ENCODE measurements at places on chromosomes 11 and 22.

- DNase-seq: no peak
Measured at GRCh38 chr22:21051145-21051830, 5.5 kb downstream of the LRRC74B start.

DNA sequence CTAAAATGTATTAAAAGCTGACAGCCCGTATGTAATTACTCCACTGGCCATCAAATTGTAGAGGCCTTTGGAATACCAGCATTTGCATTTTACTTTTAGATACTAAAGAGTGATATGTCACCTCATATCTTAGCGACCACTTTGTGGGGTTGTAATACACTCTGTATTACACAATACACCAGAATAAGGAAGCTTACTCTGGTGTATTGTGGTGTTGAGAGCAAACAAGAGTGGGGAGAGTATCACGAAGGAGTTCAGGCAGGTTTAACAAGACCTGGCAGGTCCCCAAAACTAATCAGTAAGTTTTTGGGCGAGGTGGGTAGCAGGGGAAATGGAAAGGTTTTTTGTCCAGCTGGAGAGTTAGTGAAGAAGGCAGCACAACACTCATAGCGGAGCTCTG lies 3.2 kb downstream of the NUP50 start:
- peak; percentile 73 for DNase-seq

DNA sequence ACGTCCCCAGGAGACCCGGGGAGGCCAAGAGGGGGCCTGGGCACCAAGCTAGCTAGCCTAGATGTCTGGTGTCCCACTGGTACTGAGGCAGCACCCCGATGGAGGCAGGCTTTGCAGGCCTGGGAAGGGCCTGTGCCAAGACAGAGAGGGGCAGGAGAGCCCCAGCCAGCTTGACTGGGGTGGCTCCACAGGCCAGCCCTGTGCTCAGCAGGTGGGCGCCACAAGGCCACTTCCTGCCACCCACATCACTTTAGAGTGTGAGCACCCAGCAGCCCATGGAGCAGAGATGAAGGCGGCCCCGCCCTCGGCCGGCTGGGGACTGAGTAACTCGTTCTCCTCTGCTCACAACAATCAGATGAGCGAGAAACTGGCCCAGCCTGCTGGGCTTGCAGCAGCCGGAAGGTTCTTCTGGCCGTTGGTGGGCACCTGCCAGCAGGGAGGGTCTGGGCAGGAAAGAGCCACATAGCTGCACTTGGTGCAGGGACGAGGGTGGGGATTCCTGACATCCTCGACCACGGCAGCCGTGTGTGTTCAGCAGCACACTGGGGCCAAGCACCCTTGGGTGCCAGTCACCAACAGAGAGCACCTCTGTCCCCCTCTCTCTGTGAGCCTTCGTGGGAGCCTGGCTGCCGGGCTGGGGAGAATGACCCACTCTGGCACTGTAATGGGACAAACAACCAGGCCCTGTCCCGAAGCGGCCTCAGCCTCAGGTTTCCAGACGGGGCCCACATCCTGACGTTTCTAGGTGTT lies 7.6 kb downstream of the OSBPL5 start:
- no peak for DNase-seq

DNA sequence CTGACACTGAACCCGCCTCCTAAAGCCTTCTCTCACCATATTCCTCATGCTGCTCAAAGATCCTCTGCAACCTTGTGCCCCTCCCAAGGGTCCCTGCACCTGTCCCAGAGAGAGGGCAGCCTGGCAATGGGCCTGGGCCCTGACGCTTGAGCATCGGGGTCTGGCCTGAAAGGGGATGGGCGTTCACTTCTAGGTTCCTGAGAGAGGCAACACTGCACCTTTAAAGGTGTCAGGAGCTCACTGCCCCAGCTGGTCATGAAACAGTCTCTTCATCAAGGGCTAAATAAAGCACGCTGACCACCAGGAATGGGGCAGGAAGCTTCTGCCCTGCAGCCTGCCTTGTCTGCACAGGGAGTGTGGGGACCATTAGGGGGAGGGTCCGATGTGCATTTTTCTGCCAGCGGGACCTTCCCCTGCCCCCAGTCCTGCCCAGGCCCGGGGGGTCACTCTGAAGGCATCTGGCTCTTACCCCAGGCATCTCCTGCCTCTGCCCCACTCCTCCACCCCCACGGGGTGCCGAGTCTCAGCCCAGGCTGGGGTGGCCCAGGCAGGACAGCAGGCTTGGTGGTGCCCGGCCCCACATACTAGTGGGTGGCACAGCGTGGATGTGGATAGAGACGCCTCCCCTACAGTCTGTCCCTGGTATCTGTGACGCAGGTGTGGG lies 3.5 kb downstream of the C11orf21 start:
- DNase-seq: no peak

DNA sequence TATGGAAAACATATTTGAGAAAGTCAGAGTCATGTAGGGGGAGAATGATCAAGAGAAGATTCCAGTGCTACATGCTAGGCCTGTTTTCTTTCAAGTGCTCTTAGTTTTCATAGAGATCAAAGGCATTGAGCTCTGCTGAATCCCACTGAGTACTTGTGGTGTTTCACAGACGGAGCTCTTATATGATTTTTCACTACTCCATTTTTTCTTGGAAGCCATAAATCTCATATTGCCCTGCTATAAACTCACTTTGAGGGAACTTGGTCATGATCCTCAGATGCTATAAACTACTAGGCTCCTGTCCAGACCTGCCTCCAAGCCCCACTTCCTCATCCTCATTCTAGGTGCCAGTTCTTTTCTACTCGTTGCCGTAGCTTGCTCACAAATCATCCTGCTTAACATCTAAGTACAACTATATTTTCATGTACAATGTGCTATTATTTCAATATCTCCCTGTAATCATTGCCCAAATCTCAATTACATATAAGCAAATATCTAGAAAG lies 180.8 kb upstream of the CCDC179 start:
- DNase-seq: no peak

- DNase-seq: no peak
Measured at GRCh38 chr11:72700146-72700545, 25.9 kb upstream of the PDE2A start.

GRCh38 chr11:125166764-125167291 lies 2.3 kb downstream of the PKNOX2 start:
- no peak for DNase-seq

DNA sequence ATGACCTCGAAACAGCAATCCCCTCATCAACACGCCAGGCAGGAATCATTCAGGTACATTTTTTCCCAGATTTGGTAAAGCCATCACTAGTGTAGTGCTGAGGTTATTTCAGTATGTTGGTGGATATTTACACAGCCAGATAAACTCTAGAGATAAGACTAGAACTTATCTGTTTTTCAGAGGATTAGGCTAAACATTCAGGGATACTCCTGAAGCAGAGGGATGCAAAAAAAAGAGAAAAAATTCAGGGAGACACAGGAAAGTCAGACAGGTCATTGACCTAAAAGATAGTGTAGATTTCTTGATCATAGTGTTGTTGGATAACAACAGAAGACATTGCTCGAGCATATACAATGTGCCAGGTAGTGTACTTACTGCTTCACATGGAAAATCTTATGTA lies 93.2 kb downstream of the ATM start:
- DNase-seq: no peak

- peak; percentile 15 for DNase-seq
Measured at GRCh38 chr11:111417011-111417765, 38.1 kb upstream of the POU2AF1 start.

DNA sequence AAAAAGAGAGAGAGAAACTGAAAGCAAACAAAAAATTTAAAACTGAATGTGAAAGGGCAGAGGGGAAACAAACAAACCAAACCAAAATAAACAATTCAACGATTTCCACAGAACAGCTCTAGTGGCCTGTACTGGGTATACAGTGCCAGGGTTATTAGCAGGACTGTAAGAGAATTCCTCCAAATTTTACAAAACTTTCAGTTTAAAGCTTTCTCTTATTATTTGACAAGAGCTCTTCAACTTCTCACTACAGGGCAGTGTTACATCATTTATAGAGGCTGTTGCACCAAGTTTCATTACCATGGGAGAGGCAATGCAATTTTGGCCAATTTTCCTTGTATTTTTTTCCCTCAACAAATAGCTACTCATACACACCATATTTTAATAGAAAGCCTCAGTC lies 44.3 kb upstream of the CLPB start:
- no peak for DNase-seq

- DNase-seq: no peak
Measured at GRCh38 chr11:73200256-73200655, 17.8 kb upstream of the P2RY2 start.

- no peak for DNase-seq
Measured at GRCh38 chr11:100999756-101000155, 129.9 kb downstream of the PGR start.

GRCh38 chr11:21622995-21623394 lies 569.9 kb upstream of the ANO5 start:
- DNase-seq: peak; percentile 30

DNA sequence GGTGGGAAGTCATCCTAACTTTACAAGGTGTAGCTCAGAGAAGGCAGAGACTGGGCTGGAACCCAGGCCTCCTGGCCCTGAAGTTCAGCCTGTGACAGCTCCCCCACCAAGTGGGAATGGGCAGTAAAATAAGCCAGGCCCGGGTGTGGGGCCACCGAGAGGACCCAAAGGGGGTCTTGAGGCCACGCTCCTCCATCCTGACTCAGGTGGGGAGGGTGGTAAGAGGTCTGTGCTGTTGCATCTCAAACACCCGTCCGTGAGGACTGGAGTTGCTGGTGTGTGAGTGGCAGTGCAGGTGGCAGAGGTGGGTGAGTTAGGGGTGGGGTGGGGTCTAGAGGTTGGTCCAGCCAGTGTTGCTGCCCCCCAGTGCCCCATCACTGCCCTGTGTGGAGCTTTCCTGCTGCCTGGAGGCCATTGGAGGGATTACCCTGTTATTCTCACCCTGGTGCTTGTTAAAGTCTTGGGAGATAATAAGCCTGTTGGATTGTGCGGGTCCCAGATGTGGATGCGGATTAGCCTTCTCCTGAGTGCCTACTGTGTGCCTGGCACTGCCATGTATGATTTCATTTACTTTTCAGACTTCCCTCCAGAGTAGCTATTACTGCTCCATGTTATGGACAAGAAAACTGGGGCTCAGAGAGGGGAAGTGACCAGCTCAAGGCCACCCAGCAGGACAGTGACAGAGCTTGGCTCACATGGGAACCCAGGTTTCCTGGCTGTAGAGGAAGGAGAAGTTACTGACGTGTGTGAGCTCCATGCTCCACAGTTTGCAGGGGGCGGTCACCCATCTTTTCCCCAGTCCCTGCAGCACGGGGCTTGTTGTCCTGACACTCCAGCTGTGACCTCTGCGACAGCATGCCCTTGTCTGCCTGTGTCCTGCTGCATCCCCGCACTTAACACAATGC lies 12.9 kb downstream of the SERPINH1 start:
- DNase-seq: peak; percentile 7

DNA sequence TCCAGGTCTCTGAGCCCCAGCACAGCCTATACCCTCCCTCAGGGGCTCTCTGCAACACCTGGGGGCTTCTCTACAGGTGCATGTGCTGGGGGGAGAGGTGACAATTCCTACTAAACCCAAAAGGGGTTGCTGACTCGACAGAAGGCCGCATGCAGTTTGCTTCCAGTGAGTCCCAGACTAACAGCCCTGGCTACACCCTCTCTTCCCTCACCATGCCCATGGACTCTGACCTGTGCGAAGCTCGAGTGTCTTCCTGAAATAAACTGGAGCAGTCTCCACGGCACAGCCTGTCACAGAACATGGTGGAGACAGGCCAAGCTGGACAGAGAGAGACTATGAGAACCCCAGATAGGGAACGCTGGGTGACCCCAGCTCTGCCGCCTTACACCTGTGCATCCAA lies 16.6 kb downstream of the PLEKHA7 start:
- no peak for DNase-seq

DNA sequence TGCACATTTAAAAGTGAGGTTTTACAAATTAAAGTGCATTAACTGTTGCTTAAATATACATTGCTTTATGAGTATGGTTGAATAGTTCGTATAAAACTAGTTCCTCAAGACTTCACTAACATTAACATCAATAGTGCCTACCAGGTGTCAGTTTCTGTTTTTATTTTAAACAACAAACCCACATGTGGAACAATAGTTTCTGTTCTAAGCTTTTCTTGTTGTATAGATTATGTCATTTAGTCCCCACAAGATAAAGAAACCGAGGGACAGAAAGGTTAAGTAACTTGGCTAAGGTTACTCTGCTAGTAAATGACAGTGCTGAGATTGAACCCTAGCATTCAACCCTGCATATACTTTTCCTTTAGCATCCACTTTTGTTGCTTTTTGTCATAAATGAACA lies 41.4 kb upstream of the ST14 start:
- DNase-seq: no peak

All from Kasumi-1 (cell line).